ENCODE measurements at places on chromosomes 16 and 17. TPM values are rescaled to one million over a fixed set of nuclear protein-coding genes. Genes with fewer than 3 reads are reported as not detected.

DNA sequence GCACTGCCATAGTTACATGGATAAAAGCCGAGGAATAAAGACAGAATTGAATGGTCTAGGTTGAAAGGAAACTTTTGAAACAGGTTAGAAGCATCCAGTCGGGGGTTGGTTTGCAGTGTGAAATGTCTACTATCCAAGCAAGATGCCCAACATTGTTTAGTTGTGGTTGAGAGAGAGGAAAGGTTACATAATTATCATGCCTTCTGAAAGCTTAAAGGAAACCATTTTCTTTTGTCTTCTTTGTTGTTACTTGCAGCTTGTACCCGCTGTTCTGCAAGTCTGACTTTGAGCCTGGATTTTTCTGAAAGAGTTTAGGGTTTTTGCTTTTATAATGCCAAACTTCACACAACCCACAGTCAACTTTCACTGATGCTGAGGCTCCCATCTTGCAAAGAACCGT, 167.9 kb downstream of the AXIN2 start:
- no peak for DNase-seq
- no peak overlapping the region for H3K4me3 ChIP-seq
- H3K27ac ChIP-seq, result no peak overlapping the region
- no peaks in the 10 kb centered on the region for H3K27me3 ChIP-seq
- H3K36me3 ChIP-seq, result no peaks in the 10 kb centered on the region

DNA sequence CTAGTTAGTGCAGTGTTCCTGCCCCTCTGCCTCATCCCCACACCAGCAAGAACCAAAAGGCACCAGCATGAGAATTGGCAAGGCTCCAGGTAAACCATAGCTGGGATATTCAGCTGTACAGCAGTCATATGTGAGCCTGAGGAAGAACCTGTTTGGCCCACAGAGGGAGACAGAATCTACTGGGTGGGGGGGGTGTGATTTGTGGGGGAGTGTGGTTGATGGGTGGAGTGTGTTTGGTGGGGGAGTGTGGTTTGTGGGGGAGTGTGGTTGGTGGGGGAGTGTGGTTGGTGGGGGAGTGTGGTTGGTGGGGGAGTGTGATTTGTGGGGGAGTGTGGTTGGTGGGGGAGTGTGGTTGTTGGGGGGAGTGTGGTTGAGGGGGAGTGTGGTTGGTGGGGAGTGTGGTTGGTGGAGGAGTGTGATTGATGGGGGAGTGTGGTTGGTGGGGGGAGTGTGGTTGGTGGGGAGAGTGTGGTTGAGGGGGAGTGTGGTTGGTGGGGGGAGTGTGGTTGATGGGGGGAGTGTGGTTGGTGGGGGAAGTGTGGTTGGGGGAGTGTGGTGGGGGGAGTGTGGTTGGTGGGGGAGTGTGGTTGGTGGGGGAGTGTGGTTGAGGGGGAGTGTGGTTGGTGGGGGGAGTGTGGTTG, 19.5 kb downstream of the MINK1 start:
- H3K36me3 ChIP-seq, result no peaks in the 10 kb centered on the region
- H3K27me3 ChIP-seq, result no peaks in the 10 kb centered on the region

GRCh38 chr16:71371237-71371636, 12.7 kb downstream of the CALB2 start:
- H3K4me1 ChIP-seq, result no peaks in the 10 kb centered on the region
- no peaks in the 10 kb centered on the region for H3K27me3 ChIP-seq
- DNase-seq, result no peak
- H3K4me3 ChIP-seq, result no peak overlapping the region
- H3K36me3 ChIP-seq, result no peaks in the 10 kb centered on the region
- H3K27ac ChIP-seq, result no peak overlapping the region

KIF18B gene
- 59.4 TPM for total RNA-seq

- no peaks in the 10 kb centered on the region for H3K27me3 ChIP-seq
- no peaks in the 10 kb centered on the region for H3K36me3 ChIP-seq
- no peak overlapping the region for H3K4me3 ChIP-seq
- H3K27ac ChIP-seq, result no peak overlapping the region
- DNase-seq, result no peak
Measured at GRCh38 chr17:68807998-68808772, 147.0 kb downstream of the ABCA8 start.

GRCh38 chr16:10972819-10973464, 28.6 kb downstream of the CLEC16A start:
- no peak overlapping the region for H3K4me3 ChIP-seq
- no peaks in the 10 kb centered on the region for H3K36me3 ChIP-seq
- no peaks in the 10 kb centered on the region for H3K27me3 ChIP-seq
- DNase-seq, result no peak

DNA sequence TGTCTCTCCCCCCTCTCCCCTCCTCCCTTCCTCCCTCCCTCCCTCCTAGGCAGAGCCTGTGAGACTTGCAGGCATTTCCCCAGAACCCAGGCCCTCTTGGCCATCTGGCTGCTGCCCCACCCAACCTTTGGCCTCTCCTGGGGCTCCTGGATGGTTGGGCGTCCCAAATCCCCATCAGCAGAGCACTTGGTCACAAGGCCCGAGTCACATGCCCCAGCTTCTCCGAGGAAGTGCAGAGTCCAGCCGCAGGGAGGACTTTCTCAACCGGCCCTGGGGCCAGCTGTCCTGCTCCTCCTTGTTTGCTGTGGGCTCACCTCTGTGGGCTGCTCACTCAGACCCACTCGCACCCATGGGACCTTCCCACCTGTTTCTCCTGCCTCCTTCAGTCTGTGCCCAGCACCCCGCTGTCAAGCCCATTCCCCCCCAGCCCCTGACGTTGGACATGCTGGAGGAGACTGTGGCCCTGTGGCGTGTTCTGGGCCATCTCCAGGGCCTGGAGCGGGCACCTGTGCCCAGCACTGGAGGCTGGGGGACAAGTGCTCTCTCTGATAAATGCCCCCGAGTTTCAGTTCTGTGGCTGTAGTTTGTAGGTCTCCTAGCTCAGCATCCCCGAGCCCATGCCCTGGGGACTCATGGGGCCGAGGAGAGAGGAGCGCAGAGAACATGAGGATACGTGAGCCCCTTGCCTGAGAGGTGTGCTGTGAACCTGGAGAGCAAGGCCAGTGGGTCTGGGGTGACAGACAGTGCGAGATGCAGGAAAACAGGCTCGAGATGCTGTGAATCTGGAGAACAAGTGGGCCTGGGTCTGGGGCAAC, 42.3 kb upstream of the ZNF750 start:
- H3K36me3 ChIP-seq, result no peaks in the 10 kb centered on the region
- H3K27me3 ChIP-seq, result no peaks in the 10 kb centered on the region
- no peak overlapping the region for H3K27ac ChIP-seq
- no peak for DNase-seq
- H3K4me3 ChIP-seq, result no peak overlapping the region

DNA sequence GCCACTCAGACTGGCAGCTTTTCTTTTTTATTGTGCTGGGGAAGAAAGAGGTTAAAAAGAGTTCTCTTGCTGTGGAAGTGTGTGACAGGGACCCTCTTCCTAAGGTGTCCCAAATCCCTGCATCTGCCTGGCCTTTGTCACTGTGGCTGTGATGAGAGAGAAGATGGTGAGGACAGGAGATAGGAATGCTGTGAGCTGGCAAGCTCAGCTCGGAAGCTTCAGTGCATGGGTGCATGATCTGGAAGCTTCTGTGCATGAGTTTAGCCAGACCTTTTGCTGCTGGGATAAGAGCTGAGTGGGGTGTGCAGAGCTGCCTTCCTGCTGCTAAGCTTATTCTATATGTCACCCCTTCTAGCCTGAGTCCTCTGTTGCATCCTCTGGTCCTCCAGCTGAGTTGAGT, 103.3 kb upstream of the CACNG3 start:
- DNase-seq, result no peak
- H3K36me3 ChIP-seq, result no peaks in the 10 kb centered on the region
- no peak overlapping the region for H3K4me3 ChIP-seq
- H3K27ac ChIP-seq, result no peak overlapping the region
- no peaks in the 10 kb centered on the region for H3K27me3 ChIP-seq

GRCh38 chr16:79914961-79915720, 314.6 kb upstream of the MAF start:
- no peaks in the 10 kb centered on the region for H3K36me3 ChIP-seq
- no peak for DNase-seq
- no peaks in the 10 kb centered on the region for H3K27me3 ChIP-seq

KRTAP1-5 gene
- total RNA-seq, result not detected

GRCh38 chr16:15494236-15494635, 59.8 kb downstream of the BMERB1 start:
- no peaks in the 10 kb centered on the region for H3K36me3 ChIP-seq
- no peak for DNase-seq
- no peak overlapping the region for H3K4me3 ChIP-seq
- H3K27me3 ChIP-seq, result no peaks in the 10 kb centered on the region
- no peak overlapping the region for H3K27ac ChIP-seq

HYDIN gene
- 1.8 TPM for total RNA-seq

DNA sequence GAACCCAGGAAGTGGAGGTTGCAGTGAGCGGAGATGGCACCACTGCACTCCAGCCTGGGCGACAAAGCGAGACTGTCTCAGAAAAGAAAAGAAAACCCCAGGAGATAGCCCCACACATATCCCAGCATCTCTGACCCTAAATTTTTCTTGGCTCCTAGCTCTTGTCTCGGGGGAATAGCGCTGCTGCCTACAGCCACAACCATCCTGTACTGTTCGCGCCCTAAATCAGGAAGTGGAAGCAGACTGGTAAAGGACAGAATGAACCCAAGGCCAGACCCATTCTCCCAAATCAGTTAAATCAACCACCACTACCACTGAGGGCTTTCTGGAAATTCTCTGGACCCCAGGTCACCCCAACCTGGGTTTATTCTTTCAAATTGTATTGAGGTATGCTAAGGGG, 1.7 kb downstream of the CTDNEP1 start:
- no peak for DNase-seq
- H3K4me1 ChIP-seq, result peaks cover 3% of the 10 kb centered on the region
- no peak overlapping the region for H3K4me3 ChIP-seq
- no peaks in the 10 kb centered on the region for H3K27me3 ChIP-seq
- H3K27ac ChIP-seq, result no peak overlapping the region
